Activated naive CD4-positive, alpha-beta T cell treated with anti-CD3 and anti-CD28 coated beads, Interleukin-2, amount 50 U/mL, for 72 hours (primary cell): ENCODE measurements at places on chromosomes 5 and 9. TPM values are rescaled to one million over a fixed set of nuclear protein-coding genes. Genes with fewer than 3 reads are reported as not detected.

Gene AK8
- total RNA-seq: not detected

GRCh38 chr5:147927901-147928300 is 21.6 kb upstream of the C5orf46 start:
- no peak for DNase-seq

DNA sequence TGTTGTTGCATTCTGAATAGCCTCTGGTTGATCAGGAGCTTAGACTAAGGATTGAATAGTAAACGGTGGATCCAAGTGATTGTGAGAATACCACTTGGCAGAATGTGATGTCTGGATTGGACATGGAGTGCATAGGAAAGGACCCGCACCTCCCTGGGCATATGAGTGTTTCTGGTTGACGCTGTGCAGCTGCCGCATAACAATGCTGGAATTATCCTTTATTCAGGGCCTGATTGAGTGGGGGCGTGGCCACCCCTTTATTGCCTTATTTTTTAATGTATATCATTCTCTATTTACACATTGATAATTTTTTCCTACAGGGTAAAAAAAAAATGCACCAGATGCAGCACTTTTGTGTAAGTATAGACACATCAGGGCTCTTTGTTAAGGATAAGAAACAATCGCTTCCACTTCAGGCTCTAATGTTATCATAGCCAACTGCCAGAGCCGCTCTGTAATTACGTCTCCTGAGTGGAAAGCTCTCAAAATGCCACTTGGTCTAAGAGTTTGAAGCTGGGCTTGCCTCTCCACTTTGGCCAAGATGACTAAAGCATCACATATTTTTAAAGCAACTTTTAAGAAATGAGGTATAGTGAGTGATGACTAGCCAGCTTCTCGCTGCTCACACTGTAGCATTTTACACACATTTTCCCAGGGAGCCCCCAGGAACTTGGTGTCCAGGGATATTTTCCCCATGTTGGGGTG is 5.7 kb downstream of the FGD3 start:
- no peak for DNase-seq

GRCh38 chr9:20526500-20527319 is 95.6 kb downstream of the MLLT3 start:
- DNase-seq: no peak

Gene SV2C
- not detected for total RNA-seq

GRCh38 chr5:158755221-158755620 is 344.5 kb downstream of the EBF1 start:
- DNase-seq: no peak

DNA sequence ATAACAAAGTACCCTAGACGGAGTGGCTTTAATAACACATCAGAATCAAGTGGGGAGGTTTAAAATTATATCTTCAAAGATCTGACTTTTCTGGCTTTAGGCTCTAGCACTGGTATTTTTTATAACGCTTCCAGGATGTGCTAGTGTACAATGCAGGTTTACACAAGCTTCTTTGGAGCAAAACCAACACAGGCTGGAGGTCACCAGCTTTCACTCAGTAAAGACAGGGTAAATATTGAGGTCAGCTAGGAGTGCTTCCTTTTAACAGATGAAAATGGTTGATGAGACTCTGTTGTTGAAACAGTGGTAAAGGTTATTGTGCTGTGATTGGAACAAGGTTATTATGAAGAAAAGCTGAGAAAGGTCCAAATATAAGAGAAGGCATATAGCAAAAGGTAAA is 414.2 kb downstream of the TAF11L14 start:
- DNase-seq: no peak

GRCh38 chr9:131049829-131050715 is 41.1 kb downstream of the LAMC3 start:
- no peak for DNase-seq

GRCh38 chr5:149374303-149374702 is 4.8 kb downstream of the IL17B start:
- DNase-seq: no peak
